ENCODE measurements at places on chromosomes 16 and 17. TPM values are rescaled to one million over a fixed set of nuclear protein-coding genes. Genes with fewer than 3 reads are reported as not detected.

DNA sequence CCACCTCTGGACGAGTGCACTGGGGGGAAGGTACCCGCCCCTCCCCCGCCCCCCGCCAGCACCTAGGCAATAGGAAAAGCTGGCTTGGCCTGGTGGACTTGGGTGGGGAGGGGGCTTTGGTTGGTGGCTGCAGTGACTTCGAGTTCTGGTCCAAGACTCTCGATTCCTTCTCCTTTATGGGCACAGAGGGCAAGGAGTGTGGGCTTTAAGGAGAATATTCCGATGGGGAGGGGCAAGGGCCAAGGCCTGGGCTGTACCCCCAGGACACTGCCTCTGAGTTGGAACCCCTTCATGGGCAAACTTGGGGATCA is 409 bp downstream of the ACSF2 start:
- DNase-seq: no peak

DNA sequence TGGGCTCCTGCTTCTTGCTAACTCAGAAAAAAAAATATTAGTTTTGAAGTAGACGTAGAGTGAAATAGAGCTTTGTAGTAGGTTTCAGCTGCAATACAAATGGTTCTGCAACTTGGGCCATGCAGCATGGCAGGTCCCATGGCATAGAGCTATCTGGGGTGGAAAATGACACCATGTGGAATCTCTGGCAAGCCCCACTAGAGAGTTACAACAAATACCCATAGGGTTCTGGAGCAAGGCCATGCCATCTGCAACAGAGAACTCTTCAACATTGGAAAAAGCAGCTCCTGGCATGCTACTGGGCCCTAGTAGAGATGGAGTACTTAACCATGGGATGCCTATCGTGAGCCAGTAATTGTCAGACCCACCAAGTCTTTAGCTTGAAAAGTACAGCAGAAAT is 25.3 kb upstream of the RBBP6 start:
- no peak for DNase-seq

- no peak for DNase-seq
Observed at GRCh38 chr17:83132251-83133081, 53.1 kb downstream of the METRNL start.

DNA sequence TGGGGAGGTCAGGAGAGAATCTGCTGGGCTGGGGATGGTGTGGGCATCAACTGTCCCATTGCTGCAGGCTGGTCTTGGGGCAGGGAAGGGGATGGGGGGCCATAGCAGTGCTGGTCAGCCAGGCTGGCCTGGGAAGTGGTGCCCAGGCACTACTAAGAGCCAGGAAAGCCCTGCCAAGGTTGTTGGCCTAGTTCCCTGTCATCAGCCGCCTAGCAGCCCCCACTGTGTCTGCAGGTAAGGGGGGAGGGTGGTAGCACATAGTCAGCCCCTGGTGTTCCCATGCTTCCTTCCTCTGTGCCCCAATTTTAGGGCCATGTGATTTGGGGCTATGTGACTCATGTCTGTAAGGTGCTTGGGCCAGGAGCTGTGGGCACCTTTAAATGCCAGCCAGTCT is 17.8 kb downstream of the GJD3 start:
- DNase-seq: no peak

GRCh38 chr17:67671493-67671892 is 46.2 kb upstream of the NOL11 start:
- no peak for DNase-seq

DNA sequence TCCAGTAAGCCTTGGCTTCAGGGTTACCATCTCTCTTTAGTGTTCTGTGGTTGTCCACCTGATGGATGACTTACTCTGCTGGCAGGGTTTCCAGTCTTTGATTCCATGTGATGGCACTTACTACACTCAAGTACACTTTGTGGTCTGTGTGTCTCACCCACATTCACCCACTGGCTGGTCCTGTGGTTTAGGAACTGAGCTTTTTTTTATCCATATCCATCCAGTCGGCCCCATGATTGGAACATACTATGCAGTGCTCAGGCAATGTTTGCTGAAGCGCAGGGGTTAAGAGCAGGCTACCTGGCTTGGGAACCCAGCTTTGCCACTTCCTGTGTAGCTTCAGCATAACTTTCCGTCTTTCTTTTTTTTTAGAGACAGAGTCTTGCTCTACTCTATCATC is 2.8 kb upstream of the FUS start:
- DNase-seq: no peak

- no peak for DNase-seq
Observed at GRCh38 chr17:68381076-68381900, 76.0 kb downstream of the WIPI1 start.

MT1M gene
- 0.48 TPM for total RNA-seq

- DNase-seq: no peak
Observed at GRCh38 chr16:78605548-78606101, 506.2 kb downstream of the WWOX start.

GRCh38 chr17:74877592-74878548 is 5.1 kb upstream of the FDXR start:
- DNase-seq: peak; percentile 42

DNA sequence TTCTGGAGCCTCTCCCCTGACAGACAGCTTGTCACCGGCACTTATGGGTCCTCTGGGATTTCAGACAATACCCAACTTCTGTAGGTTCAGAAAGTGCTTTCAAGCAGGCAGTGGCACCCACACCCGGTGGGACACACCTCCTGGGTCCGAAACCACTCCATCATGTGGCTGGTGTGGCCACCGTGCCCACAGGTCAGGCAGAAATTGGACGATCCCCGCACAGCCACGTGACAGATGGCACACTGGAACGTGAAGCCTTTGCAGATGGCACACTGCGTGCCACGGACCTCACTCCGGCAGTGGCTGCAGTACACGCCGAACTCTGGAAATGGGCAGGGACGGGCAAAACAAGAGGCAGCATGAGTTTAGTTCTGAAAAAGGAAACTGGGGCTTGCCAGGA is 99.5 kb upstream of the FA2H start:
- DNase-seq: no peak

DNA sequence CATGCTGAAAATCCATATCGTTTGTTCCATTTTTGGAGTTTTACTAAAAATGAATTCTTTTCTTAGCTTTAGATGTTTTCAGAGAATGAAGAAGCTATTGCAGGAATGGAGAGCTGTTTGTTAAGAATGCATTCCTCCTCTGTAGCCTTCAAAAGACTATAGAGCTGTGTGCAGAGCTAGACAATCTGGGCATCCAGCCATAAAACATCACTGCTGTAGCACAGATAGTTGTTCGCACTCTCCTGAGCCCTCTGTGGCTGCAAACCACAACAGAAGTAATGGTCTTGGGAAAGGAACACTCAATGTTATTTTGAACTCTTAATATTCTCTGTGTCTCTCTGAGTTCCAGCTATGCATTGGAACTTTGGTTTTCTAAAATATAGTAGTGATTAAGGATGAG is 4.9 kb downstream of the TNRC6C start:
- DNase-seq: peak; percentile 70

CIITA gene
- total RNA-seq: 5.6 TPM

GRCh38 chr16:87304951-87305350 is 12.2 kb downstream of the C16orf95 start:
- no peak for DNase-seq

HSPB9 gene
- not detected for total RNA-seq

TMEM238L gene
- total RNA-seq: 4.1 TPM

DNA sequence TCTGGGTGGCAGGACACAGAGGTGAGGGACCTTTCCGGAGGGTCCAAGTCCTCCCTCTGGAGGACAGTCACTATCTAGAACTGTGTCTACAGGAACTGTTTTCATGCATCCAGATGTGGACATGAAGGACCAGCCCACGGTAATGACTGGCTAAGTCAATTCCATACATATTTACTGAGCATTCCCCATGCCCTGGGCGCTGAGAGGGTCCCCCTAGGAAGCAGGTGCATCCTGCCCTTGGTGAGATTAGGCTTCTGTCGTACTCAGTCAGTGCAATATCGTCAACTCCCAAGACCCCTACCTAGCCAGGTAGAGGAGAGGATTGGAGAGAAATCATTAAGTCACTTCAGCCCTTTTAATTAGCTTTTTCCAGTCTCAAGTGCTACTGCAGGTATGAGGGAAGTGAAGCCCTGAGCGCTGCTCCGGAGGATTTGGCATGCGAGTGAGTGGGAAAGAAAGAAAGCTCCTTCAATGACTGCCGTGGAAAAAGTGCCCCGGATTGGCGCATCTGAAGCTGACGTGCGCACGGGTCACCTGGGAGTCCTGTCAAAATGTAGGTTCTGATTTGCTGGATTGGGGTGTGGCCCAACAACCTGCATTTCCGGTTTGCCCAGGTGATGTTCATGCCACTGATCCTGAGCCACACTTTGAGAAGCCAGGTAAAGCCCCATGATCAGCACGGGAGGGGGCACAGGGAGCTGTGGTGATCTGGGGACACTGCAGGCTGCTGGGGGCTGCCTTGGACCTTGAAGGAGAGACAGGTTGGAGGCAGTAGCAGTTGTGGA is 367.4 kb upstream of the TNRC6C start:
- DNase-seq: no peak

- DNase-seq: no peak
Observed at GRCh38 chr16:20409398-20410120, at the start of gene ACSM5. TSS of gene ACSM5 (plus strand) at chr16:20409534. CDS start at chr16:20411485, 1,951 bp downstream.

TMEM88 gene
- total RNA-seq: 8.1 TPM

IRF8 gene
- 20.6 TPM for total RNA-seq

DNA sequence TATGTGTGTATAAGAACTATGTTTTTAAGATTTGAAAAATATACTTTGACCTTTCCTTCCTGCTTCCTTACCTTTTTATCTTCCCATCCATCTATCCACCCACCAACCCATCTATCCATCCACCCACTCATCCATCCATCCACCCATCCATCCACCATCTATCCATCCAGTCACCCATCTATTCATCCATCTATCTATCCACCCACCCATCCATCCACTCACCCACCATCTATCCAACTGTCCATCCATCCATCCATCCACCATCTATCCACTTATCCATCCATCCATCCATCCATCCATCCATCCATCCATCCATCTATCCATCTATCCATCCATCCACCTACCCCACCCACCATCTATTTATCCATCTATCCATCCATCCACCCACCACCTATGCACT is 12.4 kb downstream of the CBFA2T3 start:
- DNase-seq: no peak

GRCh38 chr16:492211-492875 is 35.2 kb upstream of the CAPN15 start:
- no peak for DNase-seq

- DNase-seq: peak; percentile 23
Observed at GRCh38 chr17:65198653-65199382, 61.6 kb downstream of the RGS9 start.

DNA sequence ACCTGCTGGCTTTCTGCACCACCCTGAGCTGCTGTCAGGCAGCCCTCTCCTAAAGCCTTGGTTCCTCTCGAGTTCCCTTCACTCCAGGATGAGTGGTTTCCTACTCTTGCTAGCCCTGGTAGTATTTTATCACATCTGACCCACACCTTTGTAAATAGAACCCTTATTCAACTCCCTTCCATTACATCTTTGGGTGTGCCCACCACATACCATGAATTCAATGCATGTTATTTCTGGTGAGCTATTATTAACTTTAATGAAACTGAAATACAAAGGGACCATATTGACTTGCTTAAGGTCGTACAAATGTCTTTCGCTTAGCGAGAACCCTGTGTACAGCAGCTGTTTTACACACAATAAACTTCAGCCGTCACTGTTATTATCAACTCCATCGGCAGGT is 521.3 kb downstream of the GRIN2A start:
- no peak for DNase-seq

DNA sequence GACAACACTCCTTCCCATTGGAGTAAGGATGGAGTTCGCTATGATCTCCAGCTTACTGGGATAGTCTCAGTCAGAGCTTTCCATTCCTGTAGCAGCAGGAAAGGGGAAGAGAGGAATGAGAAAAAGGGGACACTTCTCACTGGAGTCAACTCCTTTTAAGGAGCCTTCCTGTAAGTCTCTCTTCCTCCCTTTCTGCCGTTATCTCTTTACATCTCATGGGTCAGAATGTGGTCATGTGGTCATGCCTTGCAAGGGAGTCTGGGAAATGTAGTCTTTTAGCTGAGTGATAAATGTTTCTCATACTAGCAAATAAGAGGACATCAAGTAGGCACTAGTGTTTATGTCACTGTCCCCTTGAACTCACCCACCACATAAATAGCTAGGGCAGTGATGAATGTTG is 227.3 kb downstream of the HAPSTR1 start:
- no peak for DNase-seq

DNA sequence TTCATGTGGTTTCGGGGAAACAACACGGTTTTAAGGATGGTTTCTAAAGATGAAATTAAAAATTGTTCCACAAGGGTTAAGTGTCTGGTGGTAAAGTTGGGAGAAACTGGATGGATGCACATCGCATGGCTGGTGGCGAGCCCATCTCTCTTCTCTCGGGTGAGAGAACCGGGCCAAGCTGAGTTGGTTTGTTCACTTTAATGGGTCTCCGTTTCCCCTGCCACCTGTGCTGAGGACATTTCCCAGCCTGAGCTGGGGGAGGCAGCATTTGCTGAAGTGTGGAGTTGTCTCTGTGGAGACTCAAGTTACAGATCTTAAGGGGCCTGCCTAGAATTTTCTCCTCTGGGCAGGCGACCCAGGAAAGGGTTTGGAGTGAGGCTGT is 7.9 kb downstream of the FUS start:
- DNase-seq: no peak

DNA sequence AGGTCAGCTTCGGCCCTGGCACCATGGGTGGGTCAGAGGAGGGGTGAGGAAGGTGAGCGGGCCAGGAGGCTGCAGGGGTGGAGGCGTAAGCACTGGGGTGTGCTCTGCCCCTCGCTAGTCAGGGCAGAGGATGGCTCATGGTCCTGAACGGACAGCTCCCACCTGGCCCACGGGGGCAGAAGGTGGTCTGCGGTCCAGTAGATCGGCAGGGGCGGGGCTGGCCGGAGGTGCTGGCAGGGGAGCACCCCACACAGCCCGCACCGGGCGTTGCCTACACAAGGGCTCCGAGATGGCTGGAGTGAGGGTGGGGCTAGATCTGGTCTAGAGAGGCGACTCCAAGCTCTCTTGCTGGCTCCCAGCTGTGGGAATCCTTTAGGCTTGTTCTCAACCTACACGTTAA is 8.2 kb downstream of the NPTX1 start:
- DNase-seq: no peak

DNA sequence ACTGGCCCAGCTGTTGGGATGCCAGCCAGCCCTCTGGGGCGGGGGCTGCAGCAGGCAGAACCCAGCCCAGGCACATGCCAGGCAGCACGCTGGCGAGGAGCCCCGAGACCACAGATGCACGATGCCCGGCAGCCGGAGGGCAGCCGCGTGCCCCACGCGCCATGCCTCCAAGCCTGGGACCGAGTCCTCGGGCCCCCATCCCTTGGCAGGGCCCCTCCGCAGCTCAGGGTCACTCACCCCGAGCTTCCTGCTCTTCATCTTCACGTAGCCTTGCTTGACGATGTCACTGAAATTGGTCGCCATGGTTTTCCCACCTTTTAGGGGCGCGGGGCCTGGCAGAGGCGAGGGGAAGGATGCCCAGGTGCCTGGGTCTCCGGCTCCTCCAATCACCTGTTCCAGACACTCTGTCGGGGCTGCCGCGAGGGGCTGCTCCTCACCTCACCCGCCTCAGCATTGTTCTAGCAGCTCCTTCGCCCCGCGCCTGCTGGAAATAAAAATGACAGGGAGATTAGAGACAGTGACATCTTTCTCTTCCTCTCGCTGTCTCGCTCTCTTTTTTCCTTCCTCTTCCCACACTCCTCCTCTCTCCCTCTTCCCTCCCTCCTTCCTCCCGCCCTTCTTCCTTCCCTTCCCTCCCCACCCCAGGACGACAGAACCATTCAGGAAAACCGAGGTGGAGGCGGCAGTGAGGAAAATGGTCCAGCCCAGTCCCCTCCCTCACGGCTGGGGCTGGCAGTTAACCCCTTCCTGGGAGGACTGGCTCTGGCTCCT is 6.9 kb downstream of the DOK4 start:
- DNase-seq: no peak

ACSM2A gene
- not detected for total RNA-seq

- DNase-seq: no peak
Observed at GRCh38 chr16:12303653-12304052, 327.1 kb downstream of the SNX29 start.
